Stimulated activated CD4-positive, alpha-beta T cell treated with anti-CD3 and anti-CD28 coated beads, Interleukin-4, amount 100 ng/mL, for 48 hours (primary cell): ENCODE measurements at places on chromosomes 16 and 17.

DNA sequence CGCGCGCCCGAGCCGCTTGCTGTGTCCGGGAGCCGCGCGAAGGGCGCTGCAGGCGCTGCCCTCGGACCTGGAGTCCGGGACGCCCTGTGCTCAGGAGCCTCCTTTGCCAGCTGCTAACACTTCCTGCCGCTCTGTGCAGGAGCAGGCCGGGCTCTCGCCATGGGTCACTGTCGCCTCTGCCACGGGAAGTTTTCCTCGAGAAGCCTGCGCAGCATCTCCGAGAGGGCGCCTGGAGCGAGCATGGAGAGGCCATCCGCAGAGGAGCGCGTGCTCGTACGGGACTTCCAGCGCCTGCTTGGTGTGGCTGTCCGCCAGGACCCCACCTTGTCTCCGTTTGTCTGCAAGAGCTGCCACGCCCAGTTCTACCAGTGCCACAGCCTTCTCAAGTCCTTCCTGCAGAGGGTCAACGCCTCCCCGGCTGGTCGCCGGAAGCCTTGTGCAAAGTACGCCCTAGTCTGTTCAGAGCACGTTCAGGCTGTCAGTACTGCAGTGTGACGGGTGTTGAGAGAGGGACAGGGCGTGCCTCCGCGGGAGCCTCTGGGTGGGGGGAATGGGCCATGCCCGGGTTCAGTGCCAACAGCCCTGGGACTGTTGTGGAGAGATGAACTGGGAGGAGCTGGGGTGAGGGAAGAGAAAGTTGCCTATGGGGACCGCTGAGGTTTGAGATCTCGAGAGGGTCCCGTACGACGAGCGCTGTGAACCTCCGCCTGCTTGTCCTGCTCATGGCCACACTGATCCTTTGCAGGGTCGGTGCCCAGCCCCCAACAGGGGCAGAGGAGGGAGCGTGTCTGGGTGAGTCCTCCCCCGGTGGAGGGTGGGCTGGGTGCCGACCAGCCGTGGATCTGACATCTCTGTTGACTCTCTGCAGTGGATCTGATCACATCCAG is 1.3 kb downstream of the ZNF276 start:
- DNase-seq: peak; percentile 58

- no peak for DNase-seq
Measured at GRCh38 chr16:89596957-89597649, 16.3 kb upstream of the DPEP1 start.

DNA sequence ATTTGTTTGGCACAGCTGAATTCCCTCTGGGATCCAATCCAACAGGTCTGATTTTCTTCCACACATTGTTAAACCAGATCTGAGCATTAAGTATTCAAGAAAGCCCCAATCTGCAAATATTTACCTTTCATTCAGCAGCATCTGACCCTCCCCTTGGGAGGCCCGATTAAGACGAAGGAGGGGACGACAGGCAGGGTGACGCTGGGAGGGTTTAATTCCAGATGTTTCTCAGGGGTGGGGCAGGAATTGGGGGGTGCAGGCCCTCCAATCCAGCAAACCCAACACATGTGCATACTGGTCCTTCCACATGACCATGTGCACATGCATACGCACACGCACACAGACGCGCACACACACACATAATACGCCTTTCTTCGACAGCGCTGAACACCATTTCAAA is 240.5 kb downstream of the GSG1L start:
- DNase-seq: no peak

DNA sequence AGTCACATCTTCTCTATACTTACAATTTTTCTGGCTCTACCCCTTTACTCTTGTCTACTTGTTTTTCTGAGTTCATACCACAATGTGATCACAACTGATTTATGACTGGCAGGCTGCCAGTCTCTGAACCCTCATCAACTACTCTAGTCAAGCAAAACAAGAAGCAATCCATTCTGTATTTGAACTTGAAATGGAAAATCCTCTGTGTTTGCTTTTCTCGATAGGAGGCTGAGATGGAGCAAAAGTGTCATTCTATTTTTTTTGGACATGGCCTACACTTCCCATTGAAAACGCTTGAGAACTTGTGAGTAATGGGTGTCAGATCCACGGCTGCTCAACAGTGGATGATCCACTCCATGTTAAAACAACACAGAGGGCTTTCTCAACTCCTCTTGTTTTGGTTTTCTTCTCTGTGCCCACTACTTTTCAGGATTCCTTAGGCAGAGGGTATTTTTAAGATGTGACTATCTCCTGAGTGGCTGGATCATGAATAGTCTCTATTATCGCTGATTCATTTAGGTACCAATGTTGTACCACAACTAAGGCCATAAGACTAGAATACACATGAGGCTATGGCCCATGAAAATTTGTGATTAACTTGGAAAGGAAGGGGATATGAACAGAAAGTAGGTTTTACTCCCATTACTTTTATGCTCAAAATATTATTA is 11.7 kb downstream of the TMEM100 start:
- no peak for DNase-seq

GRCh38 chr17:2076087-2076984 is 21.4 kb downstream of the HIC1 start:
- DNase-seq: no peak

DNA sequence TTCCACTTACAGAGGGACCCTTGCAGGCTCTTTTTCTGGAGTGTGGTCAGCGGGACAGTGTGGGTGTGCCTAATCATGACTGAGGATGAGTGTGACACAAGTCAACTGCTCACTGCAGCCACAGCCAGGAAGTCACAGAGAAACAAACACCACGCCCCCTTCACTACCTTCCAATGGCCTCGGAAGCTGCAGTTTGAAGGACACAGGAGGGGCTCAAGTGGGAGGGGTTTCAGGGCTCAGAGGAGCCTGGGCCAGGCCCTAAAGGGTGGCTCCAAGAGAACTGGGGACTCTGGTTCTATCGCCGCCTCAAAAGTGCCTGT is 116.2 kb upstream of the SDK2 start:
- no peak for DNase-seq

DNA sequence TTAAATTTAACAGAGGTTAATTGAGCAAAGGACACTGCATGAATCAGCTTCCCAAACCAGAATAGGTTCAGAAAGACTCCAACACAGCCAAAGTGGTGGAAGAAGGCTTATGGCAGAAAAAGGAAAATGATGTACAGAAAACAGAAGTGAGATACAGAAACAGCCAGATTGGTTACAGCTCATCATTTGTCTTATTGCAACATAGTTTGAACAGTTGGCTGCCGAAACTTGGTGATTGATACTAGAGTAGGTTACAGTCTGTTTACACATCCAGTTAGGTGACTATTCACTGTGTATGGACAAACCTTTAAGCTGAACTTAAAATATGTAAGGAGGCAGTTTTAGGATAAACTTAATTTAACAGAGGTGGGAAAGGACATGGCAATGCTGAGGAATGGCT is 18.3 kb downstream of the TMEM100 start:
- no peak for DNase-seq

- no peak for DNase-seq
Measured at GRCh38 chr16:450785-451512, 25.5 kb downstream of the RAB11FIP3 start.

DNA sequence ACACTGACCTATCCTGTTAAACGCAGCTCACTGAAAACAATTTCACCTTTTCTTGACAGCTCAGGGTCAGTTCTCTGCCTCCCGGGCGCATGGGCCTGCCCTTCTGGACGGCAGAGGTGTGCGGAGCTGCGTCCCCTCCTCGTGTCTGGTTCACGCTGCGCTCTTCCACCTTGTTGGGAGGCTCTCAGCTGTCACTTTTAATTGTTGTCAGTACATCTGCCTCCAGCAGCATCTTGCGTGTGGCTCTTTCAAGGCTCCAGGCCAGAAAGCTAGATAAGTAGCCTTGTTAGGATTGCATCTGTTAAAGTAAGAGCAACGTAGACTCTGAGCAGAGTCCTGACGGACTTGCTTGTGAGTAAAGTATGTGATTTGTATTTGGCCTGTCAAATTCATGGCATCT is 59.4 kb downstream of the MGAT5B start:
- DNase-seq: no peak

DNA sequence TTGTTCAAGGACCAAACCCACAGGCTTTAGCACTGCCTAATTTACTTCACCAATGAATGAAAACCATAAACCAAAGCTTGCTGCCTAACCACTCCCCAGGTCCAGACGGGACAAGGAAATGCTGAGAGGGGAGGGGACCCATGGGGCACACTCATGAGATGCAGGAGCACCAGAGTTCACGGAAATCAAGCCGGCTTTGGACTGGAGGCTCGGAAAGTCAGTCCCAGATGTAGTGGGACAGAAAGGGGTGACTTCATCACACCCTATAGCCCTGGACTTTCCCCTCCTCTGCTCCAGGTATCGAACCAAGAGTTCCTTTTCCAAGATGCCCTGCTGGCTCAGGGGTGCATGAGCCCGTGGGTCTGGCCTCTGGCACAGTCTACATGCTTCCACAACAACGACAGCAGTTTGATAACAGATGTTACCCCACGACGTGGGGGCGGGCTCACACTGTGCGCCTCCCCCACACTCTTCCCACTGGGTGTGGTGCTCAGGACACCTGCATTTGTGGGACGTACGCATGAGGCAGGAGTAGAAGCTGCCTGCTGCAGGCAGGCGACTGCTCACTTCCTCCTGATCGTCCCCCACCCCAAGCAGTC is 63.2 kb downstream of the AMFR start:
- DNase-seq: no peak

GRCh38 chr16:48523415-48524204 is 86.4 kb downstream of the N4BP1 start:
- DNase-seq: no peak

- peak; percentile 60 for DNase-seq
Measured at GRCh38 chr17:1058423-1059130, 61.6 kb downstream of the TIMM22 start.

GRCh38 chr17:37388266-37388665 is 12.5 kb downstream of the C17orf78 start:
- no peak for DNase-seq

DNA sequence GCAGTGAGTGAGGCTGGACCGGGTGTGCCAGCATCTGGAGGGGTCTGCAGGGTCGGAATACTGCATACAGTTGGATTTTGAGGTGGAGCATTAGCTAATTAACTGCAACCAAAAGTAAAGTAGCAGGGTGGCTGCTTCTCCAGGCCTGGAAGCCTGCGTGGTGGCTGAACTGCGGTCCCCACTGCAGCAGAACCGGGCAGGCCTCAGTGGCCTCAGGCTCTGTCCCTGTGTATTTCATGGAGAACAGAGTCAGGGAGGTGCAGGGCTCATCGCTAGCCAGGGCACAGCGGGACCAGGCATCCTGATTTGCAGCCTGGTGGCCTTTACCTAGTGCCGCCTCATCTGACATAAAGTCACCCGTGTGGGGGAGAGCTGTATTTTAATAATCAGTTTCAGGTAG is 131.9 kb downstream of the RPTOR start:
- DNase-seq: no peak

DNA sequence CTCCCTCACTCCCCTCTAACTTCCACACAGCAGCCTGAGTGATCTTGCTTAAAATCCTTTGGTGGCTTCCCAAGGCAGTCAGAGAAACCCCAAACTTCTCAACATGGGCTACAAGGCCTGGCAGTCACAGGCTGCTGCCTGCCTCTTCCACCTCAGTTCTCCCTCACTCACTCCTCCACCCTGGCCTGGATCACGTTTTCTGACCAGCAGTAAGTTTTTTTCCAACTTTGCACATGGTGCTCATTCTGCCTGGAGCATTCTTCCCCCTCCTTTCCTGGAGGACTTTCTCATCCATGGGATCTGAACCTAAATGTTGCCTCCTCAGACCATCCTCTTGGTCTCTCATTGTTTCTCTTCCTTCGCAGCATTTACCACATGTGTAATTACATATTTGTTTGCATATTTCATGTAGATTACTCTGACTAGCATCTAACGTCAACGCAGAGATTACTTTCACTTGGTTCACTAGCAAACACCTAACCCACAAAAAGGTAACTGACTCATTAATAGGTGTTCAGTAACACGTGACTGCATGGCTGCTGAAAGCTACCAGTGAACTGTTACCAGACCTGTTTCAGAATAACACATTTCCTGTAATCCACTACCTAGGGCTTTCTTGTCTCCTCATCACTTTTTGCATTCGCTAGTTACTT is 17.1 kb downstream of the GNA13 start:
- DNase-seq: no peak

DNA sequence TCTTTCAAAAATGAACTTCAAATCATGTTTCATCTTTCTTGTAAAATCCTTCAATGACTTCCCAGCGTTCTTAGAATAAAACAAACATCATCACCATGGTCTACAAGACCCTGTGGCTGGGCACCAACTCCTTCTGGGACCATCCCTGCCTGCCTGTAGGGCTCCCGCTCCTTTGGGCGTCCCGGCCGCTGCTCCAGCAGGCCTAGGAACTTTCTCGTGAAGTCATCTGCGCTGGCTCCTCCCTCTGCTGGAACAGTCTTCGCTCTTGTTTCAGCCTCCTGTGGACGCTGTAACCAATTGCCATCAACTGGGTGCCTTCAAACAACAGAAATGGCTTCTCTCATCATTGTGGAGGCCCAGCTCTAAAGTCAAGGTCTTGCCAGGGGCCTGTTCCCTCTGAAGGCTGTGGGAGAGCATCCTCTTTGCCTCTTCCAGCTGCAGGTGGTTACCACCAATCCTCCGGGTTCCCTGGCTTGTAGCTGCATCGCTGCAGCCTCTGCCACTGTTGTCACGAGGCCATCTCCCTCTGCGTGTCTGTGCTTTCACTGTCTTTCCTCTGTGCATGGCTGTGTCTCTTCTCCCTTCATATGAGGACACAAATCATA is 185.5 kb upstream of the SDK2 start:
- DNase-seq: no peak

DNA sequence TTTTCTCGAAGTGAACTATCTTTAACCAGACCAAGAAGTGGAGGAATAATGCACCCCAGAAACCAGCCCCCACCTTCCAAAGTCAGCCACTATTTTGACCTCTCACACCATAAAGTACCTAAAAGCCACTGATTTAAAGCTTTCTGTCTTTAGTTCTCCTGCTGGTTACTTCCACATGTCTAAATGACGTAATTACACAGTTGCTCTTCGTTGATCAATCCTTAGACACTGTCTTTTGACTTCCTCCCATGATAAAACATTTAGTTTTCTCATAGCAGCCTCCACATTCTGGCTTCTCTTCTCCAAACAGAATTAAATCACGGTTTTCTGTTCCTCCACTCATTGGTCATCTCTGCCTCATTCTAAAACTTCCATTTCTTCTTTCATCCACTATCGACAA is 294.4 kb upstream of the N4BP1 start:
- DNase-seq: no peak

- DNase-seq: no peak
Measured at GRCh38 chr17:40325156-40326013, 16.4 kb downstream of the RARA start.

DNA sequence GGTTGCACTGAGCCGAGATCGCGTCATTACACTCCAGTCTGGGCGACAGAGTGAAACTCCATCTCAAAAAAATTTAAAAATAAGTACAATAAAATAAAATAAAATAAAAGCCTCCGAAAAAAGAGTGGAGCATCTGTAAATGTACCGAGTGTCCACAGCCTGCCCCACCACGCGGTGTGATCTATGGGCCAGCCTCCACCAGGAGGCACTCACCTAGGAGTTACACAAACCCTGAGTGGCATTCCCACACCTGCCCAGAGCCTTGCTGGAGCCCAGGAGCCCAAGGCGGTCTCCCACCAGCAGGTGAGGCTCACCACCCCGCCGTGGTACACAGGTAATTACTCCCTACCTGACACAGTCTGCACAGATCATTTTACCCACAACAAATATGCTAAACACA is 183.2 kb downstream of the ZNF423 start:
- no peak for DNase-seq

GRCh38 chr17:9209347-9209746 is 188.0 kb downstream of the NTN1 start:
- DNase-seq: no peak
